ENCODE measurements at places on chromosomes 13 and 19.

DNA sequence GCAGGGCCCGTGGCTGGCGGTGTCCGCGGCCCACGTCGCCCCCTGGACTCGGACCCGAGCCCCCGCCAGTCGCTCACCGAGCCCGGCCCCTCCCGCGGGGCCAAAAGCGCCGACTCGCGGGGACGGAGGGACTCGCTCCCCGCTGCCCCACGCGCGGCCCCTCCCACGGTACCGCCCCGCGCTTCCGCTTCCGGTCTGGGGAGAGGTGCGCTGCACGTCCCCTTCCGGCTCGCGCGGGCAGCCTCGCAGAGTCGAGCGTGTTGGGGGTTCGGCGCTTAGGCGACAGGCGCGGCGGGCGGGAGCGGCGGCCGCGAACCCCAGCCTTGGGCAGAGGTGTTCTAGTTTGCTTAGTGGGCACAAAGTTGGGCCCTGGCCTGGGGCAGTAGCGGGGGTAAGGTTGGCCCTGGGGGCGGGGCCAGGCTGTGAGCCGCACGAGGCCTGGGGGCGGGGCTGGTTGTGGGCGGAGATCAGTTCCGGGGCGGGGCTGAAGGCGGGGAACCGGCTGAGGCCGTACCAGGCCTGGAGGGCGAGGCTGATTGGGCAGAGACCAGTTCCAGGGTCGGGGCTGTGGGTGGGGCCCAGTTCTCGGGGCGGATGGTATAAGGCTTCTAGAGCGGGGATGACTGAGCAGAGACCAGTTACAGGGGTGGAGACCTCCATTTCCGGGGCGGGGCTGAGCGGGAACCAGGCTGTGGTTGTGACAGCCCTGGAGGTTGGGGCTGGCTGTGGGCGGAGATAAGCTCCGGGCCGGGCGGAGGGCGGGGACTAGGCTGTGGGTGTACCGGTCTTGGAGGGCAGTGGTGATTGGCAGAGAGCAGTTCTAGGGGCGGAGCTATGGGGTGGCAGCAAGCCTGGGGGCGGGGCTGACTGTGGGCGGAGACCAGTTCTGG lies at the start of the genes MBD3L1 and ZNF558:
MBD3L1 (plus strand) TSS at position 246 of the 890 bp plus-strand sequence. CDS start 10,302 bp downstream, outside the sequence.
ZNF558 (minus strand) TSS at position 173 of the 890 bp plus-strand sequence. CDS start 9,645 bp downstream, outside the sequence.
- peak; percentile 100 for DNase-seq

- DNase-seq, result peak; percentile 72
These were observed 13.0 kb downstream of the PGLYRP1 start for GRCh38 chr19:46009530-46010510.

GRCh38 chr13:28540612-28541011 lies 45.7 kb upstream of the FLT1 start:
- DNase-seq, result no peak

- no peak for DNase-seq
These were observed 4.0 kb downstream of the CLC start for GRCh38 chr19:39733841-39734240.

GRCh38 chr13:93797463-93797862 lies 570.9 kb downstream of the GPC6 start:
- DNase-seq, result no peak

GRCh38 chr13:49287995-49288394 lies 40.3 kb downstream of the CDADC1 start:
- no peak for DNase-seq

DNA sequence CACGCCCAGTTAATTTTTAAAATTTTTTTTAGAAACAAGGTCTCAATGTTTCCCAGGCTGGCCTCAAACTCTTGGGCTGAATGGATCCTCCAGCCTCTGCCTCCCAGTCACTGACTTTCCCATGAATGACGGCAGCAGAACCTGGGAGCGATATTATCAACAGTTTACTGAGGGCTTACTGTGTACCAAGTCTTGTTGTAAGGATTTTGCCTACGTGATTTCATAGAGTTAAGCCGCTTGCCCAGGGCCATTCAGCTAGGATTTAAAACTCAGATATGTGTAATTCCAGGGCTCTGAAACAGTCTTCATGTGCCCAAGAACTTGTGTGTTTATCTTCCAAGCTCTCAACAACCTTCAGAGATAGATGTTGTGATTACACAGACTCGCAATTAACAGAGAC lies 6.0 kb upstream of the KXD1 start:
- DNase-seq, result no peak

DNA sequence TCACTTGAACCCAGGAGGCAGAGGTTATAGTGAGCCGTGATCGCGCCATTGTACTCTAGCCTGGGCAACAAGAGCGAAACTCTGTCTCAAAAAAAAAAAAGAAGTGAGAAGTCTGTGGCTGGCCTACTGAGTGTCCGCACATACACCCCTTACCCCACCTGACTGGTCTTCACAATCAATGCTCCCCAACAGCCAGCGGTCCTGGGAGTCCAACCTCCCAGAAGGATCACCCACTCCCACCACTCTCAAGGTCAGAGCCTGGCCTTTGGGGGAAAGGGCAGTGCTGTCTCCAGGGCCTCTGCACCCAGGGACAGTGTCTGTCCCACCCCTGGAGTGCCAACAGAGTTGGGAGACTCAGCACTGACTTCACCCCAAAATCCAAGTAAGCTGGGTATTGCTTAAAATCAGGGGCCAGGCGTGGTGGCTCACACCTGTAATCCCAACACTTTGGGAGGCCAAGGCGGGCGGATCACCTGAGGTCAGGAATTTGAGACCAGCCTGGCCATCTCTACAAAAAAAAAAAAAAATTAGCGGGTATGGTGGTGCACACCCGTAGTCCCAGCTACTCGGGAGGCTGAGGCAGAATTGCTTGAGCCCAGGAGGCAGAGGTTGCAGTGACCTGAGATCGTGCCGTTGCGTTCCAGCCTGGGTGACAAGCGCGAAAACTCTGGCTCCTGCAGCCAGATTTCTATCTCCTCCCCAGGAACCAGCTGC lies 2.3 kb upstream of the CD320 start:
- no peak for DNase-seq

DNA sequence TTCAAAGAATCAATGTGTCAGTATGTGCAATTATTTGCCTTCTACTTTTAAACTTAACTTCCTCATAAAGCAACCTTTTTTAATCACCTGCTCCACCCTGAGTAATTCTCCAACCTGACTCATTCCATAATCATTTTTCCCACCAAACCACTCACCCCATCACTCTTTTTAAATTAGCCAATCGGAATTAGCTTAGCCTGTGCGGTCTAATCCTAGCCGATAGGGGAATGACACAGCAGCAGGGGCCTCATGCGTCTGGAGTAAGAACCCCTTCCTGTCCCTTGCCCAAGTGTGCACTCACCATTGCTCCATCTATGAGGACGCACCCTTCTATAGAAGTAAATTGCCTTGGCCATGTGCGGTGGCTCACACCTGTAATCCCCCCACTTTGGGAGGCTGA lies 27.4 kb upstream of the ZNF83 start:
- no peak for DNase-seq

GRCh38 chr19:7833225-7834099 lies 3.4 kb downstream of the EVI5L start:
- DNase-seq, result no peak

DNA sequence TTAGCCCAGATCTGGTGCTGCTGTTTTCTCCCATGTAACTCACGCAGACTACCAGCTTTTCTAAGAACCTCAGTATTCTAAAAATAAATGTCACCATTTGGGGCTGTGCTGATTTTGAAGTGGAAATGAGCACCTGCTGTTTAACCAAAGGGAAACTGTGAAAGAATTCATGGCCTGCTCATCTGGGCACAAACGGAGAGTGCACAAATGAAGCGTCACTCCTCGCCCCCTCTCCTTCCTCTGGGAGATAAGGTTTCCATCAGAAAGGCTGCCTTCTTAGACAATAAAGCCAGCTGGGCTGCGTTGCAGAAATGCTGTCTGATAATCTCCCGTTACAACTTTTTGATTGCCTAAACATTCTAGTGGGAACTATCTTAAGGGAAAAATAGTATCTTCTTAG lies 73.7 kb upstream of the SLC15A1 start:
- DNase-seq, result no peak

- no peak for DNase-seq
These were observed 113.9 kb upstream of the TMTC4 start for GRCh38 chr13:100788540-100788939.

DNA sequence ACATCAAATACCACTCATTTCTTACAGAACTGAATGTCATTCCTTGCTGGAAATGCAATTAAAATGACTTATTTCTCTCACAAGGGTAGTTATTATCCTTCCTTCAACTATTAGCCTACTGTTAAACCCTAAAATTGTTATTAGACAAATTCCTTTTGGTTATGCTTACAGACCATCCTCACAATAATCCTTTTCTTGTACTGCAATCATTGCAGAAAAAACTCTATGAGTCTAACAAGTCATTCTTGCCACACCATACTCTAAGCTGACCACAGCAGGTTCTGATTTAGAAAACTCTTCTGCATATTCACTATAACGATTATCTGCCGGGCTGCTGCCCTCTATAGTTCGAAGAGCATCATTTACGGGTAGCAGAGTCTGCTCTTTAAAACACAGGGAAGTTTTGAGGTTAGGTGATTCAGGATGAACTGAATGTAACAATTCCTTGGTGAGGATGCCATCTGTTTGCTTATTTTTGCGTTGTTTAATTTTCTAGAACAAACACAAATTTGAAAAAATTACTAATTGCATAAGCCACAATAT lies 38.2 kb downstream of the MTMR6 start:
- DNase-seq, result peak; percentile 51

GRCh38 chr13:73715911-73716510 lies 418.2 kb downstream of the KLF12 start:
- DNase-seq, result no peak

GRCh38 chr13:88627071-88627470 lies 955.9 kb downstream of the SLITRK5 start:
- DNase-seq, result no peak

DNA sequence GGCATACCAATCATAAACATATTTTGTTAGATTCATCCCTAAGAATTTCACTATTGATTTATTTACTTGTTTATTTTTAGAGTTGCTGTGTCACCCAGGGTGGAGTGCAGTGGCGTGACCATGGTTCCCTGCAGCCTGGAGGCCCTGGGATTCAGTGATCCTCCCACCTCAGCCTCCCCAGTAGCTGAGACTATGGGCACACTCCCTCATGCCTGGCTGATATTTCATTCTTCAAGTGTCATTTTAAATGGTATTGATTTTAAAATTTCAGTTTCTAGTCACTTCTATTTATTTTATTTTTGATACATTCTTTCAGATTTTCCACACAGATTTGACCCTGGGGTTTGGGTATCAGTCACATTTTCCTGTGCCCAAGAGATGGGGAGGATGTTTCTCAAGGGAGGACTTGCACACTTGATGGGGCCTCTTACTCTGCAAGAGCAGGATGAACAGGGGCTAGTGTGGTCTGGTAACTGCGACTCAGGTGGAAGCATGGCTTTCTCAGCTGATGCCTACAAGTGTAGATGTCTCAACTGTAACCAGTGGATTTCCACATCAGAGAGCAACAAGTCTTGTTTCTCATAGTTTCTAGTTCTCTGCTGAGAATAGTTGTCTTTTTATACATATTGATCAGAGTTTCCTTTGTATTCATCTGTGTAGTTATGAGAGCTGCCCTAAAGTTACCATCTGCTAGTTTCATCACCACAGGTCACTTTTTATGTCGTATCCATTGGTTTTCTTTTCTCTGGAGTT lies 40.2 kb downstream of the CCNE1 start:
- no peak for DNase-seq

DNA sequence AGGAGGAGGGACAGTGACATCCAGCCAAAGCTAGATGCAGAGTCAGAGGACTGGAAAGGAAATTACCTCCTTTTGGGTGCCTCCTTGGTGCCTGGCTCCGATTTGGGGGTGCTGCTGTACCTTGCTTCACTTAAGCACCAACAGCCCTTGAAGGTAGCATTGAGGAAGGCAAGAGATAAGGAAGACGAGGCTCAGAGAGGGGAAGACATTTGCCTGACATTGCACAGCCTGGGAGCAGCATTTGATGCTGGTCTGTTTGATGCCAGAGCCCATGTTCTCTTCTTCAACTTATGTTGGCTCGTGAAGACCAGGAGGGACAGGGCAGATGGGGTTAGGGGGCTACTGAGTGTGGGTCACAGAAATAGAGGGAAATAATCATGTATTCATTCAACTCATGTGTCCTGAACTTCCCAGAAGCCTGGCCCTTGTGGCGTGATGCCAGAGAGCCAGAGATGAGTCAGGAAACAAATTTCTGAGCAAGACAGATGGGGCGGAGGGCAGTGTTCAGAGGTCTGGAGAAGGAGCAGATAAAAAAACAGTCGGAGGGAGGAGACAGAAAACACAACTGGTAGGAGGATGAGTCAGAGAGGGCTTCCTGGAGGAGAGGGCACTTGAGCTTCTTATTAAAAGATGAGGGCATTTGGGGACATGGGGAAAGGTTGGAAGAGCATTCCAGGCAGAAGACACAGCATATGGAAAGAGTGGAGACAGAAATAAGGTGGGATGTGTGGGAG lies 3.0 kb upstream of the C19orf81 start:
- DNase-seq, result no peak

DNA sequence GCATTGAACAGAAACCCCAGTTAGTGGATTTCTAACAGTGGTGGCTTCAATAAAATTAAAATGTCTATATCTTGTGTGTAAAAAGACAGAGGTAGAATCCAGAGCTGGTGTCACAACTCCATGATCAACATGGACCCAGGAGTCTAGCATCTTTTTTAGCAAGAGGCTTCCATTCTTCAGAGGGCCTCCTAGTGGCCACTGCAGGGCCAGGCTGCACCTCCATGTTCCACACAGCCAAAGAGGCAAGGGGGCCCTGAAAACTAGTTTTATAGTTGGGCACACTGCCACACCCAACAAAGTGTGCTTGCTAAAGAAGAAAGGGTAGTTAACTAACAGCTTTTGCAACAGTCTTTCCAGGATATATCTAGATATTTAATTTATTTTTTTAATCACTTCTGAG lies 12.9 kb downstream of the N4BP2L1 start:
- no peak for DNase-seq

GRCh38 chr13:57878291-57878690 lies 246.7 kb downstream of the PCDH17 start:
- no peak for DNase-seq

- DNase-seq, result no peak
These were observed 244.5 kb downstream of the EFNB2 start for GRCh38 chr13:106291006-106291405.

DNA sequence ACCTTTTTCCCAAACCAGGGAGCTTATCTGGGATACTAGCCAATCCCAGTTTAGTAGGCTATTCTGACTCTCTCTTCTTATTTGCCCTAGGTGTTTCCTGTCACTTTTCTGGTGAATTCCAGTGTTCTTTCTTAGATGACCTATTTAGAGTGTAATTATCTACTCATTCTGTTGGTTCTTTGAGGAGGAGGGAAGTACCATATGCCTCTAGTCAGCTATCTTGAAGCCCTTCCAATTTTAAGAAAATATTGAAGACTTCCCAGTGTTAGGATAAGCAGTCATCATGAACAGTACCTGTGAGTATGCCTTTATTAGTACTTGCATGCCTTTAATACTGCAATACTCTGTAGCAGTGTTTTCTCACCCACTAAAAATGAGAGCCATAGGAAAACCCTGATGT lies 724.3 kb upstream of the SLITRK1 start:
- no peak for DNase-seq

GRCh38 chr19:14433554-14434501 lies 722 bp downstream of the PKN1 start:
- peak; percentile 23 for DNase-seq

All from HL-60 (cell line).